ENCODE measurements at places on chromosomes 12 and 14. TPM values are rescaled to one million over a fixed set of nuclear protein-coding genes. Genes with fewer than 3 reads are reported as not detected.

TNFAIP2 gene
- 36.6 TPM for total RNA-seq

FAR2 gene
- total RNA-seq: 2.8 TPM

SCNN1A gene
- total RNA-seq: 88.9 TPM

PPP2R5C gene
- 85.3 TPM for total RNA-seq

INSM2 gene
- total RNA-seq: not detected

MIP gene
- total RNA-seq: not detected

SOAT2 gene
- total RNA-seq: not detected

RDH16 gene
- total RNA-seq: 0.38 TPM

TTC9 gene
- total RNA-seq: 22.5 TPM

TTC8 gene
- total RNA-seq: 15.5 TPM

DNA sequence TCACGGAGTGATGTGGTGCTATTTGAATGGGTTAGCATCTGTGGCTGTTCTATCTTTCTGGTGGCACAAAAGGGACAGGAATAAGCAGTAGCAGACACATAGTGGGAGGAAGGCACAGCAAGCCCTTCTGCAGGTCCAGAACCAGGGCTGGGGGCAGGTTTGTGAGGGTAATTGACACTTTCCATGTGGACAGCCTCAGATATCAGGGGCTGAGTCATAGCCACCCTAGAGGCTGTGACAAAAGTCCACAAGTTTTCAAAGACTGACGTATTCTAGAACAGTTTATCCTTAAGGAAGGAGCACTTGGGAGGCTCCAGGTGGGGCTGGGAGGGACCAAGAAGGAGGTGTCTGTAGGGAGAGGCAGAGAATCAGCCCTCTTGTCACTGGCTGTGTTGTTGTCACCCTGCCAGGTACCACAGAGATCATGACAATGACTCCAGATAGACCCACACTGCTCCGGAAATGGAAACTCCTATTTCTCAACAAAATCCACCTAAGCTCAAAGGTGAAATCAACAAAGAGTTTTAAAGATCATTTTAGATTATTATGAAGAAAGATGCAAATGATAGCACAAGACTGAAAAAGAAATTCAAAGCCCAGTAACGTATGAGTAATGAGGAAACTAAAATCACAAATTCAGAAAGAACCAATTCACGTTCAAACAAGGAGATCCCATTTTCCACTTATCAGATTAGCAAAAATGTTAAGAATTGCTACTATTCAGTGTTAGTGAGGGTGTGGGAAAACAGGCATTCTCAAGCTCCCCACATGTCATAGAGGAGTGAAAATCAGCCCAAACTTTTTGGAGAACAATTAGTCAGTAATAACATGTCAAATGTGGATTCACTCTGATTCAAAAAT, 48.3 kb downstream of the NFKBIA start:
- H3K36me3 ChIP-seq: no peaks in the 10 kb centered on the region
- peak overlapping the region; percentile 78 for H3K27ac ChIP-seq
- DNase-seq: no peak
- no peaks in the 10 kb centered on the region for H3K4me1 ChIP-seq
- no peaks in the 10 kb centered on the region for H3K27me3 ChIP-seq

GRCh38 chr14:100159865-100160533, 554 bp upstream of the DEGS2 start:
- peaks cover 3% of the 10 kb centered on the region for H3K27me3 ChIP-seq
- peak overlapping the region; percentile 88 for H3K27ac ChIP-seq
- H3K4me1 ChIP-seq: peaks cover 19% of the 10 kb centered on the region
- H3K4me3 ChIP-seq: peak overlapping the region; percentile 46

DNA sequence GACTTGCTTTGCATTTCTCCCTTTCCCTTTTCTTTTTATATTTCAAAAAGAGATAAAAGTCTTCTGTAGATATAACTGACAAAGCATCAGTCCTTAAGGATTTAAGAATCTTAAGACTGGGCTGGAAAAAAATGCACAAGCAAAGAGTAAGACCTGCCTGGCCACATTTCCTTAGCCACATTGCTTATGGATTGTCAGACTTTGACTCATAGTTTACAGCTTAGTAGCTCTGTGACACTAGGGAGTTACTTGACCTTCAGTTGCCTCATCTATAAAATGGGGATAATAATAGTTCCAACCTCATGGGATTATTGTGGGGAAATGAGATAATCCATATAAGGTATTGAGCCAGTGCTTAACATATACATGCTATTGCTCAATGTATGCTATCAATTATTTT, 66.4 kb upstream of the STK38L start:
- H3K27ac ChIP-seq: peak overlapping the region; percentile 1
- H3K4me1 ChIP-seq: peaks cover 23% of the 10 kb centered on the region
- H3K36me3 ChIP-seq: no peaks in the 10 kb centered on the region

GRCh38 chr12:118404876-118405521, 28.6 kb downstream of the SUDS3 start:
- H3K27me3 ChIP-seq: no peaks in the 10 kb centered on the region
- peaks cover 10% of the 10 kb centered on the region for H3K36me3 ChIP-seq
- no peak overlapping the region for H3K27ac ChIP-seq
- DNase-seq: no peak

GRCh38 chr14:58635091-58635830, 2.5 kb upstream of the DACT1 start:
- peaks cover 55% of the 10 kb centered on the region for H3K4me1 ChIP-seq
- no peaks in the 10 kb centered on the region for H3K36me3 ChIP-seq
- H3K27me3 ChIP-seq: peaks cover 59% of the 10 kb centered on the region
- H3K27ac ChIP-seq: no peak overlapping the region
- no peak for DNase-seq

DNA sequence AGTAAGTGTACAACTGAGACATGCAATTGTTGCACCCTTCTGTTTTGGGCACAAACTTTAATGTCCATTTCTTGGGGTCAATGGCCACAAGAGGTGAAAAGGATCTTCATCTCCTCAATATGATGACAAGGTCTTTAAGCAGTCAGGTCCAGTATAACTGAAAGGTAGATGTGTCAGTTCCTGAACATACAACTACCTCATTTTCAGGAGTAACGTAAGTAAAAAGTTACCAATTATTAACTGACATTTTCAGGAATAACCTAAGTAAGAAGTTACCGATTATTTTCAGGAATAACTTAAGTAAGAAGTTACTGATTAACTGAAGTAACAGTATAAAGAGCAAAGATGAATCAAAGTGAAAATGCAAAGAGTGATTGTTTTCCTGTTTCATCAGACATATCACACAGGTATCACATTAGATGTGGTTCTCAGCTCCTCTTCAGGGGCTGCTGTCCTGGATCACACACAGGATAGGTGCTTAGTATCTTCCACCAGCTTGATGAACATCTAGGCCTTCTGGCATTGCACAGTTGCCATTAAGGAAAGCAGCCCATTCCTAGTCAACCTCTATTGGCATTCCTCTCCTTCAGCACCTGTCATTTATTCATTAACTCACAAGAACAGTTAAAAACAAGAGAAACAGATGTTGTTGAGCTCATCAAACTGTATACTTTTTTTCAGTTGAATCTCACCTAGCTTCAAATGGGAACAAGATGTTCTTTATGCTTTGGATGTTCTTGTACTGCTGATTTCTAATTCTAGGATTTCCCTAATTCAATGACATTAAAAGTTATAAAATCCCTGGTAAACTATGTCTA, 200.0 kb downstream of the FOXG1 start:
- no peak for DNase-seq
- no peaks in the 10 kb centered on the region for H3K36me3 ChIP-seq
- no peaks in the 10 kb centered on the region for H3K27me3 ChIP-seq
- no peaks in the 10 kb centered on the region for H3K4me1 ChIP-seq

- DNase-seq: no peak
- H3K4me3 ChIP-seq: peak overlapping the region; percentile 89
- peaks cover 13% of the 10 kb centered on the region for H3K36me3 ChIP-seq
- H3K27ac ChIP-seq: peak overlapping the region; percentile 97
- H3K4me1 ChIP-seq: peaks cover 26% of the 10 kb centered on the region
These were observed 2.1 kb upstream of the CDKN1B start for GRCh38 chr12:12715128-12715458.

DNA sequence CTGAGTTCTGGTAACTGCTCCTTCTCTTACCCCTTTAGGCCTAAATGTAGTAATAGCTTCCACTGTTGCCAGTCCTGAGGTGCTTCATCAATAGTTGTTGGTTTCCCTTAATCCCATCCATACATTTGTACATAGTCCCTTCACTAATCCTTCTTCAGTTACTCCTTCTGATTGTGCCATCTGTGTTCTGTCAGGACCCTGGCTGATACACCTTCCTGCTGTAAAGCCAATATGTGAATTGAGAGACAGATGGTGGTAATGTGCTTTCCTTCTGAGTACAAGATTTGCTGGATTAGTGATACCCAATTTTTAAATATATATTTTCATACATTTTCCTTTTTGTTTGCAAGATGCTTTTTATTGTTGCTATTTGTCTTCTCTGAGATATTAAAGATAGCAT, 66.4 kb downstream of the OTOGL start:
- no peak overlapping the region for H3K27ac ChIP-seq
- H3K36me3 ChIP-seq: no peaks in the 10 kb centered on the region
- no peak overlapping the region for H3K4me3 ChIP-seq
- H3K27me3 ChIP-seq: no peaks in the 10 kb centered on the region
- no peak for DNase-seq
- no peaks in the 10 kb centered on the region for H3K4me1 ChIP-seq

GRCh38 chr12:119283310-119283709, 51.2 kb upstream of the CCDC60 start:
- no peak for DNase-seq
- H3K27ac ChIP-seq: no peak overlapping the region
- no peaks in the 10 kb centered on the region for H3K27me3 ChIP-seq
- H3K4me3 ChIP-seq: no peak overlapping the region
- H3K36me3 ChIP-seq: no peaks in the 10 kb centered on the region

GRCh38 chr14:69663300-69663643, 51.9 kb downstream of the SUSD6 start:
- peaks cover 19% of the 10 kb centered on the region for H3K36me3 ChIP-seq
- H3K4me3 ChIP-seq: no peak overlapping the region
- peaks cover 100% of the 10 kb centered on the region for H3K4me1 ChIP-seq
- peak overlapping the region; percentile 37 for H3K27ac ChIP-seq
- H3K27me3 ChIP-seq: no peaks in the 10 kb centered on the region
- DNase-seq: no peak

DNA sequence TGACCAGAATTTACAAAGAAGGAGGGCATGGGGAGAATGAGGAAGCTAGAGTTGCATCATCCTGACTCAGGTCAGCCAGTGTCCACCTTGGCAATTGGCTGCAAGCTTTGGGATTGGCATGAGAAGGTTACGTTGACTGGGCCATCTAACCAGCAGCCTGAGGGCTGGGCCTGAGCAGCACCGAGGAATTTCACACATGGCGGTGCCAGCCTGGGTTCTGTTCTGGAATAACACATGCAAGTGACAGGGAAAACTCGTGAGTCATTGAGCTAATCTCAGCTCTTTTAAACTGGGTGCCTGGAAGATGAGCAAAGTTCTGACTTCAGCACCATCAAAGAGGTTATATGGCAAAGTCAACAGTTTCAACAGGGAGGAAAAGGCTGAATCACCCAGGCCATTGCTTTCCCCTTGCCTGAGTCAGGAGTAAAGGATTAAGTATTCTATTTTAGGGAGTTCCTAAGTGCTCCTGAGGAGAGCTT, 543.2 kb upstream of the TBX3 start:
- H3K4me1 ChIP-seq: peaks cover 10% of the 10 kb centered on the region
- no peak for DNase-seq
- peak overlapping the region; percentile 3 for H3K27ac ChIP-seq

DNA sequence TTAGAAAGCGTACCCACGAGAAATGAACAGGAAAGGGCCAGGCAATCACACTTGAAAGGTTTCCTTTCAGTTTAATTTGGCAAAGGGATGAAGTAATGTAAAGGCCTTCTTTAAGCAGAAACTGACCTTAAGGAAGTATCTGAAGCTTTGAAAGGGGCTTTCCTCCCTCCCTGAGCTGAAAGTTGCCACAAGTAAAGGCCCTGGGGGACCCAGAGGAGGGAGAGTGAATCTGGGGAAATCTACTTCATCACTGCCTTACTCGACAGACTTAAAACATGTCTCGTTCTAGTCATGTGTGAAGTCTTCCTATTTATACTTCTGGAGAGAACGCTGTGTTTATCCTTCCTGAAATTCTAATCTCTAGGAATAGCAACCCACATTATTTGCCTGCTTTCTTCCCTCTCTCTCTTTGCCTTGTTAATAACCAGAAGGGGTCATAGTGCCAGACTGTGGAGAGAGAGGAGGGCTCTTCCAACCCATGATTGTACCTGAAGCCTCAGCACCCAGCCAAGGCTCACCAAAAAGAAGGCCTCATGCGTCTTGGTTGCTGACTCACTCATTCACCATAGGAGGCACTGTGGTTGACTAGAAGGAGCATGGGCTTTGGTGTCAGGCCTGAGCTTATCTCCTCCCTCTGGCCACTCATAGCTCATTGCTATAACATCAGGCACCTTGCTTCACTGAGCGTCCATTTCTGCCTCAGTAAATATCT, 10.2 kb upstream of the GPX2 start:
- peaks cover 3% of the 10 kb centered on the region for H3K4me1 ChIP-seq
- H3K27ac ChIP-seq: peak overlapping the region; percentile 5
- H3K4me3 ChIP-seq: no peak overlapping the region
- H3K36me3 ChIP-seq: peaks cover 48% of the 10 kb centered on the region

DNA sequence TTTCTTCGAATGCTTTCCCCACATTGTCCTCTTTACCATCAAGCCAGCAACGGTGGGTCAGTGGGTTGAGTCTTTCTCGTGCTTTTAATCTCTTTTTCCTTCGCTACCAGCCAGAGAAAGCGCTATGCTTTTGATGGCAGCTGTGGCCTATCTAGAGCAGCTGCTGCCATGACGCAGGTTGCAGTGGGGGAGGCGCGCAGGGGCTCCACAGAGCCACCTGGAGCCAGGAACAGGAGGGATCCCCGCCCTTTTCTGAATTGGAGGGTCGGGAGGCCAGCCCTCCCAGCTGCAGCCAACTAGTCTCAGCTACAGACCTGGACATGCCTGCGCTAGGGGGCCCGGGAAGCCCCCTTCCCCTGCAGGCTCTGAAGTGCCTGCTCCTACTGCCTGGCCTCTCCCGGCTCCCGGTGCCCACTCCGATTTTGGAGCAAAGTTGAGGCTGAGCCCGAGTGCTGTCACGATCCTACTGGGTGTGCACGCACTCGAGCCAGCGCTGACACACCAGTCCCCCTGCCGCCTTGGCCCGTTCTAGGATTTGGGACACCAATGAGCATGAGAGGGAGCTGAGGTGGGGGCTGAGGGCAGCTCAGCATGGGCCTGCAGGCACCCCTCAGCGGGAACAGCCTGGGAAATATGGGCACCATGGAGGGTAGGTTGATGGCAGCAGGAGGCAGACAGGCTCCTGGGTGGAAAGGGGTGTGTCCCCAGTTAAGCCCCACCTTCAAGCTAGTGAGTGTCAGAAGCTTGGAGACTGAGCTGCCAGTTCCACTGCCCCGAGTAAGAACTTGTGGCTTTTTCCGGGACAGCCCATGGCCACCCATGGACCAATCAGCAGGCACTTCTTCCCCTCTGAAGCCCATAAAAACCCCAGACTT, 784.2 kb downstream of the SLC6A15 start:
- H3K36me3 ChIP-seq: no peaks in the 10 kb centered on the region
- H3K4me1 ChIP-seq: no peaks in the 10 kb centered on the region
- DNase-seq: no peak
- no peaks in the 10 kb centered on the region for H3K27me3 ChIP-seq
- H3K27ac ChIP-seq: no peak overlapping the region

DNA sequence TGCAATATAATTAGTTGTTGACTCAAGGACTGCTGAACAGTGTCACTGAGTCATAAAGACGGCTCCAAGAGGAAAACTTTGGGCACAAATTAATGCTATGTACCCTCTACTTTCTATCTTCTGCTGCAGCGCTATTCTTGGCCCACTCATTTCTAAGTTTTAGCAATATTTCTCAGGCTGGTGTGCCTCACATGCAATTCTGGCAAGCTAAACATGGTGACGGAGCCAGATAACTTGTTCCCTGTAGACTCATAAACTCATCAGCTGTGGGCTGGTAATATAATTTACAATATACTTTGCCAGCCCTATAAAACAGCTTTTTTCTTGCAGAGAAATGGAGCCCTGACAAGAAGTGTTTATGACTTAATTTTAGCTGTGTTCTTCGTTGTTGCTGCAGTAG, 615.1 kb downstream of the NRXN3 start:
- H3K27ac ChIP-seq: no peak overlapping the region
- no peak for DNase-seq
- no peaks in the 10 kb centered on the region for H3K4me1 ChIP-seq
- no peaks in the 10 kb centered on the region for H3K36me3 ChIP-seq

Measured in esophagus squamous epithelium (tissue), 5 donors.